CD4-positive, alpha-beta T cell treated with Interleukin-4 for 4 hours (primary cell): ENCODE measurements at places on chromosomes 7 and 10.

- DNase-seq, result no peak
These were observed 33.5 kb upstream of the UMAD1 start for GRCh38 chr7:7607010-7607409.

DNA sequence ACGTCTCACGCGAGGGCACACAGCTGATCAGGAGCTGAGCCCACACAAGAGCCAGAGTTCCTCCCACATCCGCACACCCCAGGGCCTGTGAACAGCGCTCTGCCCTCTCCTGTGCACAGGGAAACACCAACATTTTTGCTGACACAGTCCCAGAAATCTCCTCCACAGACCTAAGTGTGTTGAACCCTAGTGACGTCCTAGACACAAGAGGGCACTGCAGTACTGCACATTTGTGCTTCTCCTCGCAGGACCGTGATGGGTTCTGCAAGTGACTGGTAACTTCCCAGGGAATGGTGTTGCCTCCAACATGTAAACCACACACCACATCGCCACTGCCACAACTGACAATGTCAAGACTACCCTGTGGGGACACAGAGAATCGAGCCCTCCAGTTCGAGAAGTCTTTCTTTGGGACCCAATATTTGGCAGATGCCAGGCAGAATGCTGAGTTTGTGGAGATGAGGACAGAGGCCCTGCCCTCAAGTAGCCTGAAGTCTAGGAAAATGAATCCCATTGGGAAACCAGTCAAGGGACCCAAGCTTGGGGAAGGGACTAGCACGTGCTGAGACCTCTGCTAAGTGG, 170.3 kb downstream of the PAXIP1 start:
- no peak for DNase-seq

DNA sequence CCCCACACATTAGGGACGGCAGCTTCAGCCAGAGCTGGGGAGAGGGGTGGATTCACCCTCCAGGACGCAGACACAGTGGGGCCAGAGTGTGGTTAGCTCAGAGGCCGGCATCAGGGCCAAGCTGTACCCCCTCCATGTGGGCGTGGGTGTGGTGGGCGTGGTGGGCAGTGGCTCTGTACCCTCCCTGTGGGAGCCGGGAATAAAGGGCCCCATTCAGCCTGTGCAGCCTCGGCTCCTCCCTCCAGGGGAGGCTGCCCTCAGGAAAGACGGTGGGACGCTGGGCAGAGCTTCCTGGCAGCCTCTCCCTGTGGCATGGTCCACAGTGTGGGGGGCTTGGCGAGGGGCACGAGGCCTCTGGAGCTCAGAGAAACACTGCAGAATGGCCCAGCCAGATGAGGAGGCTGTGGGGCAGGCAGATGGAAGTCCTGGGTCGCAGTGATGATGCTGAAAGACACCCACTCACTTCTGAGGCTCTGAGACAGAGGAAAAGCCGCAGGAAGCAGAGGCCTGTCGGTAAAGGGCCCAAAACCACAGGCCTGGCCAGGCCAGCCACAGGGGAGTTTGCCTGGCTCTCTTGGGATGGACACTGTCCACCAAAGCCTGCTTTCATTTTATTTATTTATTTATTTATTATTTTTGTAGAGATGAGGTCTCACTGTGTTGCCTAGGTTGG, 108.0 kb downstream of the SH3PXD2A start:
- no peak for DNase-seq

GRCh38 chr7:34727464-34727995, 69.5 kb downstream of the NPSR1 start:
- no peak for DNase-seq

DNA sequence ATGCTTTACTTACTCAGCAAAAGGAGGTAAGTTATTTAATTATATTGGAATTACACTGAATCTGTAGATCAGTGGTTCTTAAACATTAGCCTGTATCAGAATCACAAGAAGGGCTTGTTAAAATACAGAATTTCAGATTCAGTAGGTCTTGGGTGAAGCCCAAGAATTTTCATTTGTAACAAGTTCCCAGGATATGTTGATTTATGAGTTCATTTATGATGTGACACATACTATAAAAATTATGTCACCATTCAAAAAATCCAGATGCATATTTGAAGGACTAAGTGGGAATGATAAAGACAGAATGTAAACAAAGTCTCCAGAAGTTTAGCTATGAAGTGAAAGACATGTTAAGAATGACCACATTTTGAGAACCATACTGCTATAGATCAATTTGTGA, 52.3 kb downstream of the HECTD2 start:
- no peak for DNase-seq

- DNase-seq, result no peak
These were observed 39.6 kb upstream of the CACNB2 start for GRCh38 chr10:18100669-18101068.

GRCh38 chr10:125967533-125967932, 71.2 kb downstream of the FANK1 start:
- no peak for DNase-seq

- DNase-seq, result no peak
These were observed 26.5 kb downstream of the BRI3 start for GRCh38 chr7:98307971-98308466.

- no peak for DNase-seq
These were observed 1.4 kb downstream of the LRRC27 start for GRCh38 chr10:132333386-132333785.

GRCh38 chr10:50260791-50261281, 9.5 kb upstream of the ASAH2 start:
- peak; percentile 26 for DNase-seq
